NCI-H2081 (cell line): ENCODE measurements at places on chromosomes 12 and 14.

GRCh38 chr12:106081606-106082005 lies 57.1 kb downstream of the NUAK1 start:
- no peak for DNase-seq

DNA sequence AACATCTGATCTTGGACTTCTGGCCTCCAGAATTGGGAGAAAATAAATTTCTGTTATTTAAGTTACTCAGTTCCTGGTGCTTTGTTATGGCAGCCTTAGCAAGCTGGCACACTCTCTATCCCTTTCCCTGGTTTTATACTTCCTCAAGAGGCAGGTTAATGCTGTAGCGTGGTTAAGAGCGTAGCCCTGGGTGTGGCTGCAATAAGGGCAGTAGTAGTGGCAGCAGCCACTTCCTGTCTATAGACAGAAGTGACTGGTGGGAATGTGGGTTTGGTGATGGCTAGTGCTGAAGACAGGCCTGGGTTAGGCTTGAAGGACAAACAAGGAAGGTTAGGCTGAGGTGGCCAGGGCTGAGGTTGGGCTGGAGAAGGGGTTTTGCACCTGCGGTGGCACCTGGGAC lies 3.6 kb upstream of the LGALS3 start:
- no peak for DNase-seq

GRCh38 chr12:15650399-15651128 lies 138.6 kb downstream of the EPS8 start:
- no peak for DNase-seq

GRCh38 chr14:88863167-88863566 lies 38.7 kb downstream of the TTC8 start:
- no peak for DNase-seq

DNA sequence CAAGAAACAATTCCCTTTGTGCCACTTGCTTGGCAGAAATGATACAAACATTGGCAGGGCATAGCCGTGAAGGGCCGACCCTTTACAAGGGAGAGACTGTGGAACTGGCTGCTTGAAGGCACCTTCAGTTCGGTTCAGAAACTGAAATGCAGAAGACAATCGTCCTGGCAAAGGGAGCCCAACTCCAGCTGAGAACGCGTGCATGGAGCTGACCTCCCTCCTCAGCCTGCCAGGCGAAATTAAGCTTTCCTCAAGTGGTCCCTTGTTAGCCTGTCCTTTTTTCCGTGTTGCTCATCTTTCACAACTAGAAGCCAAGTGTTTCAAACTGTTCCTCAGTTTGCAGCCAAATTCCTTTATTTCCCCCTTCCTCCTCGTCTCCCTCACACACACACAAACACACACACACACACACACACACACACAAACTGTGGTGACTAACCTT lies 8.1 kb downstream of the LGR5 start:
- no peak for DNase-seq

- no peak for DNase-seq
Measured at GRCh38 chr12:131351319-131352028, 359.4 kb upstream of the SFSWAP start.

DNA sequence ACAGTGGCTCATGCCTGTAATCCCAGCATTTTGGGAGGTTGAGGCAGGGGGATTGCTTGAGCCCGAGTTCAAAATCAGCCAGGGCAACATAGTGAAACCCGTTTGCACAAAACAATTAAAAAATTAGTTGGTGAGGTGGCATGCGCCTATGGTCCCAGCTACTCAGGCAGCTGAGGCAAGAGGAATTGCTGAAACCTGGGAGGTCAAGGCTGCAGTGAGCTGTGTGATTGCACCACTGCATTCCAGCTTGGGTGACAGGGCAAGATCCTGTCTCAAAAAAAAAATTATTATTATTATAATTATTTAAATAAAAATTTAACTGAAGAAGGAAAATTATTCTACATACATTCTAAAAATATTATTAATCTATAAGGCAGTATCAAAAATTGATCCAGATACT lies 164.1 kb downstream of the ITPR2 start:
- DNase-seq = no peak

DNA sequence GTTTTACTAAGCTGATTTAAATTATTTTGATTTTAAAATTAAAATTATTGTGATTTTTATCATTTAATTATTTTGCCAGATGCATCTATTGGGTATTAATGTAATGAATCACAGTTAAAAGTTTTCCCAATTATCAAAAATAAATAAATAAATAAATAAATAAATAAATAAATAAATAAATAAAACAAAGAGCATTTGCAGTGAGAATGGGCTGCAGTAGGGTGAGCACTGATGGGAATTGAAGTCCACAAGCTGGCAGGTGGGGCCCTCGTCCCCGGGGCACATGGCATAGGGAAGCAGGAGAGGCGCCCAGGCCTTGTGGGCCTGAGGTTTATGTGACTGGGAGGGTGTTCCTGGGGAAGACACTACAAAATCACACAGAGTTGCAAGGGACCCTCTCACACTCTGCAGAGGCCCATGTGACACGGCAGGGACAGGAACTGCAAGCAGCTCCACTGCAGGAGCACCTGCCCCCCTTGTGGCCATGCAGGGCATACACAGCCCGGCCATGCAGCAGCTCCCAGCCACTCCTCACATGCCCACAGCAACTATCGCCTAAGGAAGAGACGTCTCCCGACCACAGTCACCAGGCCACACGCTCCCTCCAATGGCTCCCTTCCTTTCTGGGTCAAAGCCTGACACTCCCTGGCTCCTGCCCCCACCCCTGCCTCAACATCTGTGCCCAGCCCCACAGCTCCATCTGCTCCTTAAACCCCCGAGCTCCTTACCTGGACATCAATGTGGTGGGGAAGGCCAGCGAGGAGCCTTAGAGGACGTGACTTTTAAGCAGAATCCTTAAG lies 256.3 kb upstream of the SFSWAP start:
- DNase-seq = peak; percentile 17

DNA sequence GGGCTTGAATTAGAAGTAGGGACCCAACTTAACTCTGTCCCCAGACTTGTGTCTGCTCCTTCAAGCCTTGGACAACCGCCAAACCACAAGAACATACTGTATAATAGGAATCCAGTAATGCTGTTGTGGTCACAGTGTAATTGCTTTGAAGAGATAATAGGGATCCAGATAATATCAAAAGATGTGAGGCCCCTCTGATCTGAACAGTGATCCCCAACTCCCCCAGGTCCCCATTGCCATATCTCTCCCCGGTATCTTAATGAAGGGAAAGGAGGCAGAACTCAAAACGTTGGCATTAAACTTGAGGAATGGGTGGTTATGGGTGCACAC lies 8.5 kb upstream of the PLEKHH1 start:
- DNase-seq = no peak

GRCh38 chr12:2118061-2118460 lies 65.3 kb downstream of the CACNA1C start:
- DNase-seq = no peak

DNA sequence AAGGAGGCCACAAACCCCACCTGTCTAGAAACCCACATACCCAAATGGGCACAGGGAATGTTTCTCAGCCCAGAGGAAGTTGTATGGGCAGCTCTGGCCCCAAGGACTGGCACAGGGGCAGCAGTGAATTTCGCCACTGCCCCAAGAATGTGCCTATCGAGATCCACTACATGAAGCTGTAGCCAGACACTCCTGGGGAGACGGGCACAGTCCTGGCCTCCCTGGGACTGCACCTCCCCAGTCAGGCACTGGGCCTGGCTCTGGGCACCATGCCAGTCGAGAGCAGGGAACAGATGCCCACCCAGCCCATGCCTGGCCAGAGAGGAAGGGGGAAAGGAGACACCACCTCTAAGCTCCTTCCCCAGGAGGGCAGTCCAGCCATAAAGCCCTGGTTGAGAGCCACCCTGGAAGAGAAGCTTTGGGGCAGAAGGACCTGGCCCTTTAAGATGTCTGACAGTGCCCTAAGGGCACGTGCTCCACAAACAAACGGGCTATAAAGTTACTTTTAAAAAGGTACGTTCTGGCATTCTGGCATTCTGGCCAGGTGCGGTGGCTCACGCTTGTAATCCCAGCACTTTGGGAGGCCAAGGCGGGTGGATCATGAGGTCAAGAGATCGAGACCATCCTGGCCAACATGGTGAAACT lies 8.4 kb downstream of the ADCY6 start:
- DNase-seq = no peak

DNA sequence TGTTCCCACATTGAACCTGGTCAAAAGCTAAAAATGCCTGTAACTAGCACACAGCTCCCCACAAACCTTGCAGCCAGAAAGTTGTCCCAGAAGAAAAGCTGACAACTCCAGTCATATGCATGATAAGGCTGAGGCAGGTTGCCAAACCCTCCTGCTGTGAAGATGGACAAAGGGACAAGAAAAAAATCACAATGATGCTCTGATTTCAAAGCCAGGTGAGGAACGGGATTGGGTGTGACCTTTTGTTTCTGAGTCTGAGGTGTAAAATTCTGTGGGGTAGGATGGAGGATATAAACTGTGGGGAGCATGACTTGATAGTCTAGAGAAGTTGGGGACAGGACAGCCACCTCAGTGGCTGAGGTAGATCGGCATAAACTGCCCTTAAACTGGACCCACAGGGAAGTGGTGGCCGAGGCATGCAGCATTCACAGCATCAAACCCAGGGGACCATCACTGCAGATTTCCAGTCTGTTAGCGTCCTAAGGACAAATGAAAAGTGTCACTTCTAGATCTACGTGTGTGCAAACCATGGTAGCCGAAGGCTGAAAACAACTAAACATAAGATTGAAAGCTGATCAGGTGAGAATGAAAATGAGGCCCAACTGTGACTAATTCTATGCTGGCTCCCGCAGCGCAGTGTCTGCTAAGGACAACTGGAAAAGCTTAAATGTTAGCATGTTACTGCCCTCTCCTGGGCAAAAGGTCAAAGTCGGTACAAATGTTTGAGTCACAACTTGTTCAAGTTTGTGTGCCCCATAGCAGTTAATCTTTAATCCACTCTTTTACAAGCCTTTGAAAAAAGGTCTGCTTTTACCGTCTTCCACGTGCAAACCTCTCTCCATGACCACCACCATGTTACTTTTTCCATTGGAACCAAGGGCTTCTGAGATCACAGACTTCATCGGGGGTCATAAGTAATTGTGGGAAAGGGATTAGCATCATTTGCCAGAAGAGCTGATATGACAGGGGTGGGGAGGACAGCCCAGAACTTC lies 39.8 kb downstream of the GRIN2B start:
- peak; percentile 52 for DNase-seq

- no peak for DNase-seq
Measured at GRCh38 chr12:101459642-101460346, 15.3 kb upstream of the SPIC start.

GRCh38 chr12:45282411-45282810 lies 66.5 kb downstream of the ANO6 start:
- no peak for DNase-seq

GRCh38 chr14:61524211-61524806 lies 171.0 kb upstream of the HIF1A start:
- no peak for DNase-seq

DNA sequence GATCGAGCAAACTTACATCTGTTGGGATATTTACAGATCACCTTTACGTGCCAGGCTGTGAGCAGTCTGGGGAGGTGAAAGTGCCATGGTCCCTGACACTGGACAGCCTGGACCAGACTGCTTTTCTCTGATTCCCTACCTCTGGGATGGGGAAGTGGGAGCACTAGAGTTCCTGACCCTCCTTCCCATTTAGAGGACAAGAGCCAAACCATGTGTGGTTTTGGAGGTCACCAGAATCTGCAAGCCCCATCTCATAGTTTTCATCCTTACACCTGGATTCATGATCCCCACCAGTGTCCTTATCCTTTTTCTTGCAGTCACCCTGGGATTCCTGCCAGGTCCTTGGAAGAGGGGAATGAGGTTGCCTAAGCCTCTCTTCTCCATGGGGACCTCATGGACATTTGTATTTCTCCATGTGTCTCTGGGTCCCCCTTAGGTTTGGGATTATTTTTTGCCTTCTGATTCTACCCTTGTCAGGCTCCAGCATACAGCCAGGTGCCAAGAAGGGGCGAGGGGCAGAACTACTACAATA lies 1.5 kb upstream of the WNT10B start:
- DNase-seq = no peak

- DNase-seq = no peak
Measured at GRCh38 chr12:100460702-100461101, 13.0 kb upstream of the NR1H4 start.

DNA sequence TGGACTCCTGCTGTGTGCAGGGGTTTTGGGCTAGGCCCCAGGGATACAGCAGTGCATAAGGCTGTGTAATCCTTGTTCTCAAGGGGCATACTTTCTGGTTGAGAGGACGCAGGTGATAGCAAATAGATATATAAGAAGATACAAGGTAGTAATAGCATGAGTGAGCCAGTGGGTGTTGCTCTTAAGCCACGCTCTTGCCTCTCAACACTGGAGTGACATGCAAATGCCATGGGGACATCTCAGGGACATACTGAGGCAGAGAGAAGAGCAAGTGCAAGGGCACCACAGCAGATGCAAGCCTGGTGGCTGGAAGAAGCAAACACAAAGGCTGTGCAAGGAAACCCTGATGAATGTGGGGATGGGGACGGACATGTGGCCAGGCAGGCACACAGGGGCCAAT lies 223.3 kb downstream of the CHST11 start:
- DNase-seq = peak; percentile 29

- no peak for DNase-seq
Measured at GRCh38 chr12:113506867-113507266, 35.2 kb upstream of the LHX5 start.

DNA sequence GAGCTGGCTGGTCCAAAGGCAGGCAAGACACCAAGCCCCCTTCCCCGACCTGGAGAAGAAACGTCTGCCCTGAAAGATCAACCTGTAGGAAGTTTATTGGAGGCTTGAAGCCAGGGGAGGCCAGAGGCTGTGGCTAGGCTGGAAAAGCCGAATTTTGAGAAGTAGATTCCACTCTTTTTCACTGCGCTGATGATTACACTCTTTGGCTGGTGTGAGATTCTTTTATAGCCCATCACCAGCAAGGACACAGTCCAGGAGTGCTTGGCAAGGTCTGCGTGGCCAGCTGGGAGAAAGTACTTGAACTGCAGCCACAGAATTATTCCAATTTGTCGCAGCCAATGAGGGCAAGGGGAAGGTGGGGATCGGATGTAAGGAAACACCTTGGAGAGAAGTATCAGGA lies 45.0 kb downstream of the SYNE3 start:
- no peak for DNase-seq

DNA sequence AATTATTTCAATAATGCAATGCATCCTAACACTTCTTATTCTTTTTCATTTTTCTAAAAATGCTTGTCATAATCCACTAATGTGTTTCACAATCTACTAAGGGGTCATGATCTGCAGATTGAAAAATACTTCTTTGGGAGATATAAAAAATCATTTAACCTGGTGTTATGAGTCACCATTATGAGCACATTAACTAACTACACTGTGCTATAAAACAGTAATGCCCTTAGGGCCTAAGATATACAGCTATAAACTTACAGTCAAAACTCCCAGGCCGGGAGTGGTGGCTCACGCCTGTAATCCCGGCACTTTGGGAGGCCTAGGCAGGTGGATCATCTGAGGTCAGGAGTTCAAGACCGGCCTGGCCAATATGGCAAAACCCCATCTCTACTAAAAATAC lies 14.2 kb downstream of the ATXN2 start:
- DNase-seq = no peak

GRCh38 chr14:55323910-55324309 lies 52.7 kb downstream of the FBXO34 start:
- DNase-seq = peak; percentile 9

GRCh38 chr12:21502164-21502496 lies 541 bp downstream of the GOLT1B start:
- no peak for DNase-seq

GRCh38 chr12:31317471-31318395 lies 8.2 kb downstream of the SINHCAF start:
- DNase-seq = peak; percentile 23

- DNase-seq = no peak
Measured at GRCh38 chr12:44709166-44709565, 166.9 kb downstream of the NELL2 start.

- no peak for DNase-seq
Measured at GRCh38 chr12:401235-402028, at the start of gene CCDC77. Gene CCDC77 (plus strand): TSS chr12:401644. CDS start chr12:409384, 7,740 bp downstream.
